Stimulated activated CD4-positive, alpha-beta T cell treated with anti-CD3 and anti-CD28 coated beads, Interleukin-12 subunit alpha, Interleukin-12 subunit beta, amount 100 ng/mL, for 48 hours (primary cell): ENCODE measurements at places on chromosomes 11 and 22.

DNA sequence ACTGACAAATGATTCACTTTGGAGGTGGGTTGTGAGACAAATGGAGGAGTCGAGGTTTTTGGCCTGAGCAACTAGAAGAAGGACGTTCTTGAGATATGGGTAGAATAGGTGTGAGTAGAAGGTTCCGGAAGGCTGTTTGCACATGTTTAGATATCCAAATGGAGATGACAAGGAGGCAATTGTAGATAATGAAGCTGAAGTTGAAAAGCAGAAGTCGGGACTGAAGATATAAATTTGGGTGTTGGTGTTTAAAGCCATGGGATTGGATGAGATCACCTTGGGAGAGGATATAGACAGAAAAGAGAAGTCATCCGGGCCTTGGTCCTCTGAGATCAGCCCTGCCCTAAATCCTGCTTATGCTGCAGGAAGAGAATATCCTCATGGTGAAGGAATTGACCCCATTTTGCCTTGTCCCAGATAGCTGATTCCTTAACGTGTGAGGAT lies 75.5 kb upstream of the CD44 start:
- DNase-seq, result no peak

DNA sequence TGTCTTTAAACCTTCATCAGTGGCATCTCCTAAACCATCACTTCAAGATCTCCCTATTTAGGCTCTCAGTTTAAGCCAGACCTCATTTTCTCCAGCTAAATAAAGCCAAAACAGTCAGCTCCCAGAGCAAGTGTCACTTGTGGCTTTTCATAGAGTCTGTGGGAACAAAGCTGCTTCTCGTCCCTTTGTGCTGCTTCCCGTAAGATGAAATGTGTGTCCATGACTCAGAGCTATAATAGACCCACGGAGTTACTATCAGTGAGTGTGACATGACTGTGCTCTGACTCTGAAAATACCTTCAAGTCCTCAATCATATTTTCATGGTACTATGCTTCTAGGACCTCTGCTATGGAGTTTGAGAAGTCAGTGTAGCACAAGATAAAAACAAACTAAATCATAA lies 57.3 kb upstream of the SLN start:
- peak; percentile 4 for DNase-seq

GRCh38 chr11:77074626-77075221 lies 8.0 kb downstream of the CAPN5 start:
- DNase-seq, result no peak

DNA sequence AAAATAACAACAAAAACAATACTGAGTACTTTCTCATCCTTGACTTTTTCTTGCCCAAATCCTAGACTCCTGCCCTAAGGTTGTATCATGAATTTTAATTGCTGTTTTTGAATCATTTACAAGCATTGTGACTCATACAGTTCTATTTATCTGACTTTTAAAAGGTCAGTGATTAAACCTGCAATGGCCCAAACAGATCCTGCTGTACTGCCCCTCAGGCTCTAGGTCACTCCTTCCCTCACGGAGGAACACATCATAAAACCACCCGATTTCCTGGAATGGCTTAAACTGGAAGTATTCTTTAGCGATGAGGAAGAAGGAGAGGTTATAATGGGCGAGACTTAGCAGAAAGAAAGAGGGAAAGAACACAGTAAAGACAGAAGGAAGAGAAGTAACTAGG lies 12.3 kb downstream of the ARFGAP3 start:
- no peak for DNase-seq

GRCh38 chr11:134578807-134579723 lies 167.0 kb upstream of the B3GAT1 start:
- no peak for DNase-seq

GRCh38 chr22:17319546-17319945 lies 49.7 kb upstream of the CECR2 start:
- DNase-seq, result no peak

- DNase-seq, result peak; percentile 18
Observed at GRCh38 chr11:2885017-2885677, 428 bp downstream of the CDKN1C start.

GRCh38 chr11:102064316-102064715 lies 17.1 kb downstream of the CFAP300 start:
- DNase-seq, result no peak

GRCh38 chr22:31742115-31742514 lies 7.8 kb downstream of the PRR14L start:
- DNase-seq, result no peak

DNA sequence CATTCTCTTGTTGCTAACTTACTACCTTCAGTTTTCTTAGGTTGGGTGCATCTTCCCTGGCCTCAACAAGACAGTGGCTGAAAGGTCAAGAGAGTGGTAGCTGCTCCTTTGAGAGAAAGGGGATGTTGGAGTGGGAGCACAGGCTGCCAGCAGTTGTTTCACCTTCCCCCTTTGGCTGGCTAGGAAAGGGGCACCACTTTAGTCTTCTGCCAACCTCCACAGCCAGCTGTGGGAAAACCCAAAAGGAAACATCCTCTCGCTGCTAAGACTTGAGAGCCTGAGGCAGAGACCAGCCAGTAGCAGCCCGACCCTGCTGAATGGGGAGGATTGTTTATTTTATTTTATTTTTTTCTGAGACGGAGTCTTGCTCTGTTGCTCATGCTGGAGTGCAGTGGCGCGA lies 34.4 kb downstream of the MARK2 start:
- DNase-seq, result no peak

- DNase-seq, result no peak
Observed at GRCh38 chr22:42306010-42306409, 35.6 kb upstream of the TCF20 start.

- no peak for DNase-seq
Observed at GRCh38 chr11:404551-405264, 10.1 kb downstream of the SIGIRR start.

DNA sequence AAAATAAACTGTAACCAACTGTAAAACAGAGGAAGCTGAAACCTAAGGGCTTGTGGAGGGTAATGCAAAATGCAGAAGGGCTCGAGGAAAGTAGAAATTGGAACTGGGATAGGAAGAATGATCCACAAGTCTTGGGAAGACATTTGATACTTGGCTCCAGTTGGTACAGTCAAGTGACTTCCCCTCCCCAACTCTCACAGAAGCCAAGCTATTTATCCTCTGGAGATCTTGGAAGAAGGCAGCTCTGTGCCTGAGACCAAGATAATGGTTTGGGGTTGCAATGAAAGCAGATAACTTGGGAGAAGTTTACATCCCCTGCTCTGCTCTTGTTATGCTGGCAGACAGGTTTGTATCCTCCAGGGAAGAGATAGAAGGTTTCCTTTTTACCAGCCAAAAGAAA lies 198.9 kb upstream of the ZC3H12C start:
- DNase-seq, result no peak

DNA sequence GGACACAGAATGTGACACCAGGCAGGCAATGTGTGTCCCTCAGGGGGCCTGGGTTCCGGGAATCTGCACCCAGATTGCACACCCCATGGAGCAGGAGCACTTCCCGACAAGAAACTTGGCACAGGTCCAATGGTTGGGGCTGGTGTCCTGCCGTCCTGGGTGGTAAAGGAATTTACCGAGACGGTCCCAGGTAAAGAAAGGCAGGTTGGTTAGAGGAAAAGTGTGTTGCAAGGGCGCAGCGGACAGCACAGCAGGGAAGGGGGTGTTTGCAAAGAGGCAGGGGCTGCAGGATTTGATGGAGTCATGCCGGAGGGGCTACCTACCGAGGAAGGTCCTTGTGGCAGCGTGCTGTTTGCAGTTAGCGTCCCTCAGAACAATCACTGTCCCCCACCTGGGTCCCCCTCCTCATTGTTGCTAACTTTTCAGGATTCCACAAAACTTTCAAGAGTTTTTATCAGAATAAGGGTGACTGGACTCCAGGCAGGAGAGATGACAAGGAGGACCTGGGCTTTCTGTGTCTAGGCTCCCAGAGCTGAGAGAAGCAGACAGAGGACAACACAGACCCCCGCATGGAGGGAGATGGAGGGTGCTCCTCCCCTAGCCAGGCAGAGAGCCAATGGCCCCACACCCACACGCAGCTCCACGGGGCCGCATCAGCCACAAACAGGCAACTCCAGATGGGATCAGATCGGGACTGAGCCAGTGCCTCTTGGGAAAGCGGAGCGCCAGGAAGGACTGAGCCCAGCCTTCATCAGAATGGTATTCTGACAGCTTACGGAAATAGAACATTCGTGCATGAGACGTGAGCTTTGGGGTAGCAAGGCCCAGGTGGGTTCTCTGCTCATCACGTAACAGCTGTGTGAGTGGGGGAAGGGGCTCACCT lies 1423.9 kb downstream of the BRD1 start:
- DNase-seq, result no peak

DNA sequence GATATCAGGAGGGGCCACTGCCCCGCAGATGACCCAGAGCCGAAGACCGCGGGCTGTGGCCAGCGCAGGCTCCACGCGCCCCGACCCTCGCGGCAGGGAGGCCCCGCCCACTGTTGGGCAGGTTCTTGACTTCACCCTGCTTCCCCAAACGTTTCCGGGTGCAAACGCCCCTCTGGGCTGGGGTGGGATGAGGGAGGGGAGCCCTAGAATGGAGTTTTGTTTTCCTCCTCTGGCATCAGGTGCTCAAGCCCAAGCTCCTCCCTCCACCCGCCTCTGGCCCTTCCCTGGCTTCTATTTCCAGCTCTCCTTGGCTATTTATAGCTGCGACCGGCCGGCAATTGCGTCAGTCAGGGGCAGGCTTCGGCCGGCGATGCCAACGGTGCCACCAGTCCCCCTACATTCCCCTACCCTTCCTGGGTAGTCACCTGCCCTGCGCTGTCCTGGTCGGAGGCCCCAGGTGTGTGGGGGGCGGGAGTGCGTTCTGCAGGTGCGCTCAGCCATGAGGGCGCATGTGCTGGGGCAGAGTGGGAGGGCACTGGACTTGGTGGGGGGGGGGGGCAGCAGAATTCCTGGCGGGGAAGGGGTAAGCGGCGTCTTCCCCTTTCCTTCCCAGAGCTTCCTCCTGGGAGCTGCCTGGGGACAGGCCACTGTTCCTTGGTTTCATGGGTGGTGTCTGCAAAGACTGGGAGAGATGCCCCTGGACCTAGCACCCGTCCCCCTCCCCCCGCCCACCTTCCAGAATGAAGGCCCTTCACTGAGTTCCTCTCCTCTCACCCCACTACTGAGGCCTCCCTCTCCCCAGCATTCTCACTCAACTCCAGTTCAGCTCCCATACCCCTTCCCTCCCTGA lies 23.6 kb downstream of the DUSP8 start:
- no peak for DNase-seq

- DNase-seq, result no peak
Observed at GRCh38 chr22:42670046-42670445, 20.9 kb upstream of the CYB5R3 start.

- DNase-seq, result no peak
Observed at GRCh38 chr11:61861634-61862033, 29.7 kb downstream of the FADS3 start.

DNA sequence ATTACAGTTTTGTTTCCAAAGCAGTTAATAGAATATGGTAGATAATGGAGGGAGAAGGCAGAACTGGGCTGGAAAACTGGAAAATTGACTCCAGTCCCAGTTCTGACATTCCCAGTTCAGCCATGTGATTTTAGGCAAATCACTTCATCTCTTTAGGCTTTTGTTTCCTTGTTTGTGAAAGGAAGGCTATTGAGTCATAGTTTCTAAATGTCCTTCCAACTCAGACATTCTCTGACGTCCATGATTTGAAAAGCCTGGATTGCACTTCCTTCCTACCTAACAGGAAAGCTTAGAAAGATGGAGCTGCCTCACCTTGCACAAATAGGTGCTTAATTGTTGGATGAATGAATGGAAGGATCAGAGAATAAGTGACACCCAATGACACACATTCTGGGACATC lies 19.8 kb upstream of the GALNT18 start:
- DNase-seq, result no peak

GRCh38 chr11:84722583-84723108 lies 904.5 kb downstream of the DLG2 start:
- DNase-seq, result no peak

- no peak for DNase-seq
Observed at GRCh38 chr11:105935791-105936190, 86.2 kb downstream of the MSANTD4 start.

DNA sequence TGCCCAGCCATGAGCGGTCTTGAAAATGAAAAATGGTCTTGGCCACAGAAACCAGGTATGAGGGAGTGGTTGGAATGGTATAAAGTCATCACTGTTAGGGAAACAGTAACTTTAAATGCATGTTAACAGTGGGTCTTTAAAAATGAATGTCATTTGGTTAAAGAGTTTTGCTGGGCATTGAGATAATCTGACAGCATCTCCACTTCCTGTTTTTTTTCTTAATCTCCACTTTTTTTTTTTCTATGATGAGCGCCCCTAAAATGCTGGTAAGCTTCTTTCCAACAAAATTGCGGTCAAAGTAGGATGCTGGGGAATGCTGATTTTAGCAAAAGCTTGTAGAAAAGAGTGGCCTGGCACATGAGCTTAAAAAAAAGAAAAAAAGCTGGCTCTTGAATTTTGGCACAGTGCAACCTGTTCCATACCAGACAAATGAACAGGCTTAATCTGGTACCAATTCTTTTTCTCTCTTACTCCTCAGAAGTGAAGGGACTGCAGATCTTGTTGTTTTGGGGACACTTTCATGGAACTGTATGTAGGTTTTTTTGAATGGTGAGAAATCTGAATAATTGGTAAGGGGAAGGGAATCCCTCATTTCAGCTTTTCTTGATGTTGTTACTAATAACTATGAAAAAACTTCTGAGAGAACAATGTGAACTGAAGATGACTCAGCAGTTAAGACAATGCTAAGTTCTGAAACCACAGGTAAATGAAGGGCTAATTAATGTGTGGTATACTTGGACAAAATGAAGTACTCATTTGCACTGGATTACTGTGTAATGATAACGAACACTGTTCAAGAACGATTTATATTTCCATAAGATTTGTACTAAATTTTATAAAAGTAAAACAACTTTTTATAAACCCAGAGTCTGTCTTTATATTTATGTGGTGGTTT lies 3.1 kb upstream of the ARHGEF12 start:
- DNase-seq, result no peak

DNA sequence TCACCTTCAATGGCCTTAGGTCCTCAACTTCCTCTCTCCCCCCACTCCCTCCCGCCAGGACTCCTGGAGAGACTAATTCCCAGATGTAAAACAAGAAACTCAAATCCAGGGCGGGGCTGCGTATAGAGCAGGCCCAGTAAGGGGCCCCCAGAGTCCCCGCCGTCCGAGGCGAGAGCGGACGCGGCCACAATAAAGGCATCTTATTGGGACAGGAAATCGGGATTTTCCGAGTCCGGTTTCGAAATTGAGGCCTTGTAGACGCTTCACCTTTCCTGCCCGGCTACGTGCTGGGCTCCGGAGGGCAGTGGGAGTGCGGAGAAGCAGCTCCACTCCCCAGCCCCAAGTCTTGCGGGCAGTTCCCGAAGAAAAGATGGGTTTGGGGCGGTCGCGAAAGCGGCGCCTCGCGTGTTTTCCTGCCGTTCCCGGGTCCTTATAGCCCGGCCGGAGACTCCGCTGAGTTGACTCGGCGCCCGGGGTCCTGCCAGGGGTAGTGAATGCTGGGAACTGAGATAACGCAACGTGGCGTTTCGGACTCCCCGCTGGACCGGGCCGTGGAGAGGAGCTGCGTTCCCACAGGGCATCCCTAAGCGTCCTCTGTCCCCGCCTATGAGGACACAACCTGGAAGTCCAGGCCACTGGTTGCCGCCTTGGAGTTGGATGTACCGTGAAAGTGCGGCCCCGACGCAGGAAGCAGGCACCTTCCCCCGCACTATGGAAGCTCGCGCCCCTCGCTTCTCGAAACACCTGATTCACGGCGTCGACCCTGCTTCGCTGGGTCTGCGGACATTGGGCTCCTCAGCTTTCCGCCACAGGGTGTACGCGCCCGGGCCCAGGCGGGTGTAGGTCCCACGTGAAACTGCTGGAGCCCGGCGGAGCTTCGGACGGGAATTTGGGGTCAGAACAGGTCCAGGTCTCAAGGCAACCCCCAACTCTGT lies 4.8 kb upstream of the CHRM1 start:
- no peak for DNase-seq
